ENCODE measurements at places on chromosomes 12 and 14. TPM values are rescaled to one million over a fixed set of nuclear protein-coding genes. Genes with fewer than 3 reads are reported as not detected.

The GPR137C gene
- total RNA-seq = under 0.01 TPM

The PMEL gene
- total RNA-seq = 1.4 TPM

The SLCO1B1 gene
- total RNA-seq = not detected

The GLIPR1L1 gene
- total RNA-seq = not detected

The KCNA1 gene
- total RNA-seq = not detected

The TAS2R10 gene
- total RNA-seq = not detected

The NAB2 gene
- 54.0 TPM for total RNA-seq

The LRCOL1 gene
- not detected for total RNA-seq

All from nasal cavity respiratory epithelium epithelial cell of viscerocranial mucosa (primary cell).